ACHN (cell line): ENCODE measurements at places on chromosomes 16 and 17.
A peak's percentile ranks its signal among the peaks of the same experiment; 100 is the strongest.

- DNase-seq = peak; percentile 41
Measured at GRCh38 chr17:49582789-49583188, 7.1 kb downstream of the NXPH3 start.

GRCh38 chr17:59413014-59413766 lies 81.7 kb downstream of the YPEL2 start:
- no peak for DNase-seq

DNA sequence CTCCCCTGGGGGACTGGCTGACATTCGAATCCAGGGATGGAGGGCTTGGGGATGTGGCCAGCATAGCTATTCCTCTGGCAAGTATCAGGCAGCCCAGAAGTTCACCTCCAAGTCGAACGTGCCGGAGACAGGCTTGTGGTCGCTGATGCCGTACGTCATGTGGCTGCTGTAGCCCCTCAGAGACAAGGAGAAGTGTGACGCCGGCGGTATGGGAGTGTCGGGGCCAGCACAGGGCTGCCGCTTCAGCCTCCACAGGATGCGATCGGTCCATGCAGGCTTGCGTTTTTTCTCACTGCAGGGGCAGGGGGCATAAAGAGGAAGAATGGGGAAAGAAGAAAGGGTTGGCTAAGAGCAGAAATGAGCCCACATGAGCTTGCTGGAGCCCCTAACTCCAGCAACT lies 5.3 kb upstream of the MYO1C start:
- no peak for DNase-seq

DNA sequence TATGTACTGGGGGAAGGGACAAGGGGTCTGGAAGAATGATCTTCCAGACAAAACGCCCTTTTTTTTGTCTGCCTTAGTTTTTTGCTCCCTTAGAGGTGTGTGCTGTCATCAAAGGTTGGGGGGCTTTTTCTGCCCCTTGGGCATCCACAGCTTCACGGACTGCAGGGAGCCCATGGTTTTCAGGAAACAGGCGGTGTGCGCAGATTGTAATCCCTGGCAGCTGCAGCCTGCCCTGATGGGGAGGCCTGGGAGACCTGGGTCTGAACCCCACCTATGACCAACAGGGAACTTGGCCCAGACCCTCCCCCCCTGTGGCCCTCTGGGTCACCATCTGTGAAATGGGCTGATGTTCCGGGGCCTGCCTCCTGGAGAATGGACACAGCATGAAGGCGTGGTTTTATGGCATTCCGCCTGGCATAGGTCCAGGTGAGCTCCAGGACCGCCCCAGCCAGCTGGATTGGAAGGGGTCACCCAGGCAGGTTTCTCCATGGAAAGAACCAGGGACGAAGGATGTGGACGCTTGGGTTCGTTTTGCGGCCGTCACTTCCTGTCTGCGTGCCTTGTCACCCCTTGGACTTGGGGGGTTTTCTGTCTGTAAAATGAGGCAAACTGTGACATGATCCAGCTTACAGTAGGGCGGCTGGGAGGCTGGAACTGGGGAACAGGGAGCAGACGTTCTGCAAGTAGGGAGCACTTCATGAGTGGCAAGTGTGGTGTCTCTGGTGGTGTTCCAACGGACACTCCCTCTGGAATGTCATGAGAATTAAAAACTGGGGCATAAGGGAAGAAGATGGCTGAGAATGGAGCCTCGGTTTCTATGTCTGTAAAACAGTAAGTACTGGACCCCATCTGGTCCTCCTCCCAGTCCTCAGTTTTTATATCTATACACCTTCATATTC lies 1.5 kb downstream of the CPNE2 start:
- no peak for DNase-seq

DNA sequence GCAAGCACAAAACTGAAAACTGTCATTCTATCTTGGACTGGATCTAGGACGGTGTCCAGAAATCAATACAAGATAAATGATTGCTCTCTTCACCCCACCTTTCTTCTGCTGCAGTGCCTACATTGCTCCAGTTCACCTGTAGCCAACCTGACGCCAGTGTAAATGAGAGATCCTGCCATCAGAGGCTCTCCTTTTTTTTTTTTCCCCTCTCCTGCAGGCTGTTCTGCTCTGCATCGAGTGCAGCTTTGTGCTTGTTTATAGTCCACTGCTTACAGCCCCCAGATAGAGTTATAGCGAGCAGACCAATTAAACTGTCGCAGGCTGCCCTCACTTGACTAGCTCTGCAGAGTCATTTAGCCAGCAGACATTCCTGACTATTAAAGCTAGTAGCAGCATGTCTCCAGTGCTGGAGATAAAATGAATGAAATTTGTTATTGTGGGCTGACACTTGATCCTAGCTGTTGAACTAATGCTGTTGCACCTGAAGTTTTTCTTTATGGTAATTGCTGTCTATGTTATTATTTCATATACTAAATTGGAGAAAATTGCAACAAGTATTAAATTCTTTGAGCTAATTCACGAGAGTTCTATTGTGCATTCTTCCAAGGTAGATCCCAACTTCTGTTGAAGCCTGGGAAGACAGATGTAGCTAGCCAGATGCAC lies 257.1 kb downstream of the FTO start:
- DNase-seq = no peak

GRCh38 chr17:72725433-72726068 lies 366.9 kb downstream of the SLC39A11 start:
- peak; percentile 74 for DNase-seq

DNA sequence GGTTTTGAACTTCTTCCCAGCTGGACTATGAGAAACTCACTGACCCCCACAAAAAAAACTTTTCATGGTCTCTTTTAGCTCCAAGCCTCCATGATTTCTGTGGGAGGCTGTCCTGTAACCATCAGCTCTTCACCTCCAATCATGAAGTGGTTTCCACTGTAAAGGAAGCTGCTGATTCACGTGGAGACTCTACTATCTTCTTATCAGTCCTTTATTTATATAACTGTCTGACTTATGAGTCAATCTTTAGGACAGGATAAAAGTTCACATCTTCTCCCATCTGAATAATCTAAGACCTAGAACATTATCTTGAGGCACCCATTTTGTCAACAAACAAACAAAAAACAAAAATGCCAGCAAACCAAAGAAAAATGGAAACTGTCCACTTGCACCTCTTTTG lies 409.9 kb downstream of the SLC39A11 start:
- no peak for DNase-seq

DNA sequence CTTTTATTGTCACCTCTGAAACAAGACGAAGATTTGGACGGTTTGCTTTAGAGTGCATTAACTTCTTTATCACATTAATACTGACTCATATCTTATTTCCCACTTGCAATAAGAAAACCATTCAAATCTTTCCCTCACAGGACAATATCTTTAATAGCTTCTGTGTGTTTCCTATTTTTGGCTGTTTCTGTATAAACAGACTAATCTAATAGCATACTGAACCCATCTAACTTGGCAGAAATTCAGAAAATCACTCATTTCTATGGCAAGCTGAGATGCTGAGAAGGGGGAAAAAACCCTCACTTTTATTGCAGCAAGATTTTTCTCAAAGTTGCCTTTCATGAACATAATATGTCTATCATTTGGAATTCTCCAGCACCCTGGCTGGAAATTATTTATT lies 524.9 kb downstream of the WWOX start:
- DNase-seq = no peak

- DNase-seq = no peak
Measured at GRCh38 chr16:2333231-2333630, 7.3 kb downstream of the ABCA3 start.

DNA sequence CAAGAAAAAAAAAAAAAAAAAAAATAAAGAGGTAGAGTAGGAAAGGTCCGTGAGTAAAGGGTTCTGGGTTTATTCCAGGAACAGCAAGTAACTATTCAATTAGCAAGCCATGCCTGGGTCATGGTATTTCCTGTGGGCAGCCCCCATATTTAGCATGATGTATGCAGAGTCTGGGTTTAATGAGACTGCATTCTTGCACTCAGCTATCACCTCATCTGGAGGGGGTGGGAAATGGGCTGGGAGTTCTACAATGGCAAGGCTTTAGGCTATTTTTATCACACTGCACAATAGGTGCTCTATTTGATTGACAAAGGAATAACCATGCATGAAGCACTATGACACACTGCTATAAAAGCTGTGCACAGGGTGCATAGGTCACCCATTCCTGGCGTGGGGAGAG lies 104.0 kb upstream of the CCL2 start:
- no peak for DNase-seq

DNA sequence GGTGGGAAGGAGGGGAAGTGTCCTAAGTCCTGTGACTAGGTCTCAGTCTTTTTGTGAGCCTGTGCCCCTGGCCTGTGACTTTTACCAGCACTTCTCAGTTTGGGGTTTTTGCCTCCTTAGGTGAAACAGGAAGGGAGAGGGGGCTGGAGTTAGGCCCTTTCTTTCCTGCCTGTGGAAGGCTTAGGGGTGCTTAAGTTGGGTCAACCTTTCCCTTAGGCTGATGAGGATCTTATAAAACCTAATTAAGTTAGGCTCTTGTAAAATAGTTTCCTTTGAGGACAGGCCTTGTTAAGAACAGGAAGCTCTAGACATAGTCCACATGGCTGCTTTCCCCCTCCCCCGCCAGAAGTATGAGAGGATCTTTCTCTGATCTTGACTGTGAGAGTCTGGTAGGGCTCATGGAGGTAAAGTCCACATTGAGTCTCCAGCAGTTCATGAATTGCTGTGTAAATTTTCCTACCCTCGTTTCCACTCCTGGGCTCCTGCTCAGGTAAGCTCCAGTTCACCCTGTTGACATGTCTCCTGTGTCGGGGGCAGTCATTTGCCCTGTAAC lies 17.0 kb upstream of the DNASE1 start:
- no peak for DNase-seq

- DNase-seq = no peak
Measured at GRCh38 chr16:50967827-50968612, 183.1 kb downstream of the SALL1 start.

DNA sequence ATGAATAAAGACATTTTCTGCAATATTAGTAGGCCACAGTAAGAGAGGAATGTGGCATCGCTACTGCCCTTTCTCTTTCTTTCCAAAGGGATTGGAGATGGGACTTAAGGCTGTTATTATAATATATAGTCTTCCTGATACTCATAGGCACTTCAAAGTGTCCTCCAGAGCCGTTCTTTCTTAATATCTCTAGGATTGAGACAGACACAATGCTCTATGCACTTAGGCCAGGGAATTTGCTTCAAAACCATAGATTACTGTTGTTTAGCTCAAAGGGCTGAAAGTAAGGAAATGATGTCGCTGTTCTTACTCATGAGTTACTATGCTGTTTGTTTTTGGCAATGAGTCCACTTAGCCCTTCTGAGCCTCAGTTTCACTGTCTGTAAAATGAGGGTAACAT lies 590.5 kb downstream of the CDH11 start:
- no peak for DNase-seq

DNA sequence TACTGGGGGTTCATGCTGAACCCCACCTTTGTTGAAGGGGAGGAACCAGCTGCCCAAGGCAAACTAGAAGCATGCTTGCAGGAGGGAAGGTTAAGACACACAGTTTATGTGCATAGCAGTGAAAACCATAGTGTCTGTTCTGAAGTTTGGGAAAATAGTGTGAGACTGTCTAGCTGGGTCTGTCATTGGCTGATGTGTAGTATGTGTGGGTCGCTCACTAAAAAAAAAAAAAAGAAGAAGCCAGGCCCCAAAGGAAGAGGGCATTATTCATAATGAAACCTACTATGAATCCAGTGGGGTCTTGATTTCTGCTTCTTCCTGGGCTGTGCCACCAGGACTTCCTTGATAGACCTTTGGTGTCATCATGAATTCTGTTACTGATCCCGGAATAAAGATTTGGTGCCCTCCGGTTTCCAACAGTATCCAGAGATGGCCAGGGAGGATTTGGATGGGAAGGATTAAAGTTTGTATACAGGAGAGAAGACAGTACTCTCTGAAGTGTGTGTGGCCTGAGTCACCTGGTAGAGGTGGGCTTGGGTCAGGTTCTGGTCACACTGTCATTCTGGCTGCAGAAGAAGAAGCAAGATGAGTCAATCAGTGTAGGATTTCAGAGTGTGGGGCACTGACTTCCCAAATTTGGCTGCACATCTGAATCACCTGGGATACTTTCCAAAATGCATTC lies 220.3 kb downstream of the PRKCA start:
- DNase-seq = no peak

DNA sequence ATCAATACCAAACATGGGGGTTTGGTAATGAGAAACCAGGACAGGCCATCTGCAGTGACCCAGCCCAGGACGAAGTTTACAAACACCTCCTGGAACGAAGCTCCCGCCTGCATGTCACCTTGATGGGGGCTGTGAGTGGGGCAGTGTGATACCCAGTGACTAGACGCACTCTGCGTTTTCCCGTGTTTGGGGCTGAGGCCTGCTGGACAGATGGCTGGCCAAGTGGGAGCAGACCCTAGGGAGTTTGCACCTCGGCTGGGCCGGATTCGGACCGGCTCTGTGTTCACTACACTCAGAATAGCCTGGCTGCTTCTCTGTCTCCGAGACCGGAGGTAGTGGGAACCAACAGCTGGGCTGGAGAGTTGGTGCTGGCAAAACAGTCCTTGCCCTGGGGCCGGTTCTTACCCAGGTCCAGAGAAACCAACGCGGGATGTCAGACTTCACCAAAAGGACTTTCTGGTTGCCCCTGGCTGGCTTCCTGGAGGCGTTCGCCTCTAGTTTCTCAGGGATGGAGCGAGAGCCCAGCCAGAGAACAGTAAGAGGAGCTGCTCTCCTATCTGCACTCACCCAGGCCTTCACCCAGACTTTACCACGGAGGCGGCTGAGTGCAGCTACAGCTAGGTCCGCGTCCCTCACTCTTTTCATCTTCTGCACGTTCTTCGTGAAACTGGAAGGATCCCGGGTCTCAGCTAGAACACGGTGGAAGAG lies 20.4 kb downstream of the CARHSP1 start:
- no peak for DNase-seq

GRCh38 chr17:51860954-51861561 lies 297.5 kb downstream of the CA10 start:
- peak; percentile 61 for DNase-seq

- no peak for DNase-seq
Measured at GRCh38 chr17:49219987-49220386, 9.5 kb downstream of the ABI3 start.

GRCh38 chr17:1134634-1135324 lies 45.0 kb downstream of the ABR start:
- no peak for DNase-seq

DNA sequence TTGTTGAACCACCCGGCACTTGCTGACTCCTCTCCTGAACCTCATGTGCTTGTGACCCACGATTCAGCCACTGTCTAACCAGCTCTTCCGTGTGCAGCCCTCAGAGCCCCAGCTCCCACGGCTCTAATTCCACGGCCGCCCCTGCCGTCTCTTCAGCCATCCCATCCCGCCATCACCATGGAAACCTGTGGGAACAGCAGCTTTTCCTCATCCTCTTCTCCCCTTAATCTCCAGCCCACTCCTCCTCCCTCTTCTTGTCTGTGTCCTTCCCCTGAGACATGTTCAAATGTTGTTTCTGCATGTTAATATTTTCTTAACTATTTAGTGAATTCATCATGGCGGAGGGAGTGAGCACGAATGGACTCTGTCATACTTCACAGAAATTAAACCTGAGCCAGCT lies 285.2 kb downstream of the CDH13 start:
- no peak for DNase-seq

- DNase-seq = peak; percentile 49
Measured at GRCh38 chr16:64051824-64052223, 1070.0 kb downstream of the CDH11 start.

GRCh38 chr17:44604768-44605485 lies 47.6 kb downstream of the FZD2 start:
- DNase-seq = no peak
